ENCODE measurements at places on chromosomes 7 and 10.

DNA sequence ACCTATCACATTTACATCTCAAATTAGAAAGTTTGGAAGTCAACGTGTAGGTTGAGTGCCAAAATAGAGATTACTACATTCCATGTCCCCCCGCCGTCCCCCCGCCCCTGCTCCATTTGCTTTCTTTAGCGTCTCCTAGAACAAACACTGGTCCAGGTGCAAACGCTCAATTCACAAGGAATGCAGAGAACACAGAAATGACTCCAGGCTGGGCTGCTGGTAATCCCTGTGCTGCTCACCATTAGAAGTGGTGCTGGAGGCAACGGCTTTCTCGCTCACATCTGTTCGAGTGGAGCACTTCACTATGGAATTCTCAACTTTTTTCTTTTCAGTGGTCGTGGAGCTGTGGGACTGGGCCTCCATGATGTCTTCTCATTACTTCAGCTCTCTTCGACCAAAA lies 14.1 kb downstream of the GLI3 start:
- no peak for DNase-seq

GRCh38 chr7:47078241-47078640 lies 503.7 kb downstream of the TNS3 start:
- no peak for DNase-seq

DNA sequence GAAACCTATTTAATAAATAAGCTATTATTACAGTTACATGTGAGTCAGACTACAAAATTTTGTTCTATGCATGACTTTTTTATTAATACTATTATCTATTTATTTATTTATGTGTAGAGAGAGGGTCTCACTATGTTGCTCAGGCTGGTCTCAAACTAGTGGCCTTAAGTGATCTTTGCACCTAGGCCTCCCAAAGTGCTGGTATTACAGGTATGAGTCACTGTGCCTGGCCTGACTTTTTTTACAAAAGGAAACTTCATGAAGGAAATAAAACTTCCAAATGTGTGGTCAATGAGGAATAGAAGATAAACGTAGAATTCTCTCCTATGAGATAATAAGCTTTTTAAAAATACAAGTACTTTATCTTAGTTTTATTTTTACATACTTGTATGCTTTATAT lies 19.0 kb downstream of the COL28A1 start:
- no peak for DNase-seq

DNA sequence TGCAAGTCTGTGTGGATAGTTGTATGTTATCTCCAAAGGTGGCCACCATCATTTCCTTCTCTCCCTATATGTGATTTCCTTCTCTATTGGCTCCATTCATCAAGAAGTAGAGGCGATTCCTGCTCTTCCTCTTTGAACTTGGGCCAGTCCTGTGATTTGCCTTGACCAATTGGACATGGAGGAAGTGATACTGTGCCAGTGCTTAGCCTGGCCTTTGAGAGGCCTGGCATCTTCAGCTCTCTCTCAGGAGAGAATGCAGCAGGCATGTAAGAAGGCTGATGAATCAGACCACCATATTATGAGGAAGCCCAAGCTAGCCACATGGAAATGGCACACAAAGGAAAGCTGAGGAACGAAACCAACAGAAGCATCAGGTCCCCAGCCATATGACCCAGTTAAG lies 195.0 kb upstream of the SVIL start:
- no peak for DNase-seq

- DNase-seq, result no peak
Observed at GRCh38 chr10:122981066-122981464, 864 bp downstream of the PSTK start.

GRCh38 chr10:17062955-17063484 lies 66.6 kb downstream of the CUBN start:
- DNase-seq, result no peak

DNA sequence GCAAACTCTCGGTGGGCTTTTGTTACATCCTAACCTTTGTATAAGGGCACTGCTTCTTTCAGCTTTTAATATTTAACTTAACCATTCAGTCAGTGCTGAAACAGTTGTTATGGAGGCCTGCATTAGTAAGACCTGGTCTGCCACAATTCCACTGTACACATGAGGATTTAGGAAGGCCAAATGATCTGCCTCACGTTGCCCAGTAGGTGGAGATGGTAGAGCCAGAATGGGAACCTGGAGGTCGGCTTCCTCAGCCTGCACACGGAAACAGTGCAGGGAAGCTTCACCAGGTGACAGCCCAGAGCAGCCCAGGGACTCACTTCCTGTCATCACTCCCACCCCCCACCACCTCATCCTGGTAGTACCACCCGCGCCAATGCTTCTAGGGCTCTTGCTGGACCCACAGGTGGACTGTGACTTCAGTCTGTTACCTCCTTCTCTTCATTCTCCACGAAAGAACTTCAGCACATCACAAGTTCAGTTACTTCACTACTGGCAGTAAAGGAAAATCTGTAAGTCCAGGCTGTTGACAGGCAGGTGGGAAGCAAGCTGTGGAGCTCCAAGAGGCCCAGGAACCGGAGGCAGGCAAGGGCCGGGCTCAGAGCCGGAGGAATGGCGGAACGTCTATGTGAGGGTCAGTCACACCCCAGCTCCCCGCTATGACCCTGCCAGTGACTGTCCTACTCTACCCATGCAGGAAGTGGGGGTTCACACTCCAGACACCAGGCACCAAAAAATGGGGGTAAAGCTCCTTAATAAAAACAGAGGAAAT lies 480.3 kb upstream of the C7orf33 start:
- no peak for DNase-seq

- DNase-seq, result no peak
Observed at GRCh38 chr7:18117482-18117881, 89.8 kb upstream of the PRPS1L1 start.

- no peak for DNase-seq
Observed at GRCh38 chr10:71729161-71729636, 9.6 kb upstream of the C10orf105 start.

- DNase-seq, result no peak
Observed at GRCh38 chr7:28071570-28071969, 109.0 kb downstream of the JAZF1 start.

DNA sequence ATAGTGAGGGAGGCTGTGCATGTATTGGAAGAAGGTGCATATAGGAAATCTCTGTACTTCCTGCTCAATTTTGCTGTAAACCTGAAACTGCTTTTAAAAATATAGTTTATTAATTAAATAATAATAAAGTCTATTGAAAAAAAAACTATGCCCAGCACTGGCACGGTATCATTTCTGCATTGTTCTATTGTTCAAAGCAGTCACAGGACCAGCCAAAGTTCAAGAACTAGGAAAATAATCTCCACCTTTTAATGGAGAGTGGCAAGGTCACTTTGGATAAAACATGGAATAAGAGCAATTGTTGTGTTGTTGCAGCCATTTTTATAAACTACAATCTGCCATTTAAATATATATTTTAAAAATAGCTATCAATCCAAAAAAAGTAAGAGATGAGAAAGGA lies 24.7 kb downstream of the ASAH2 start:
- no peak for DNase-seq

DNA sequence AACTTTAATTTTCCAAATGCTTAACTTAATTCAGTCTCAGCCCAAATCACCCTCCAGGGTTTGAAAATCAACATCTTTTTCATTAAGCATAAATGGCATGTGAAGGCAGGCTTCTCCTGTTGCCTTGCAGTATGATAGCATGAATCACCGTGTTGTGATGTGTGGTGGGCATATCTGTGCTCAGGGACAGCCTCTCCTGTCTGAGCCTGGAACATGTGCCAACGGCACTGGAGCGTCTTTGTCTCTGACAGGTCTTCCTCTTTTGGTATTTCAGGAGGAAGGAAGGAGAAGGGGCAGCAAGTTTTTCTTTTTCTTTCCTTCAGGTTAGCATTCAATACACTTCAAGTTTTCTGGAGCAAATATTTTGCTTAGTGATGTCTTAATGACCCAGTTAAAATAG lies 57.6 kb downstream of the LRGUK start:
- no peak for DNase-seq

GRCh38 chr7:33392148-33392547 lies 262.8 kb downstream of the BBS9 start:
- no peak for DNase-seq

DNA sequence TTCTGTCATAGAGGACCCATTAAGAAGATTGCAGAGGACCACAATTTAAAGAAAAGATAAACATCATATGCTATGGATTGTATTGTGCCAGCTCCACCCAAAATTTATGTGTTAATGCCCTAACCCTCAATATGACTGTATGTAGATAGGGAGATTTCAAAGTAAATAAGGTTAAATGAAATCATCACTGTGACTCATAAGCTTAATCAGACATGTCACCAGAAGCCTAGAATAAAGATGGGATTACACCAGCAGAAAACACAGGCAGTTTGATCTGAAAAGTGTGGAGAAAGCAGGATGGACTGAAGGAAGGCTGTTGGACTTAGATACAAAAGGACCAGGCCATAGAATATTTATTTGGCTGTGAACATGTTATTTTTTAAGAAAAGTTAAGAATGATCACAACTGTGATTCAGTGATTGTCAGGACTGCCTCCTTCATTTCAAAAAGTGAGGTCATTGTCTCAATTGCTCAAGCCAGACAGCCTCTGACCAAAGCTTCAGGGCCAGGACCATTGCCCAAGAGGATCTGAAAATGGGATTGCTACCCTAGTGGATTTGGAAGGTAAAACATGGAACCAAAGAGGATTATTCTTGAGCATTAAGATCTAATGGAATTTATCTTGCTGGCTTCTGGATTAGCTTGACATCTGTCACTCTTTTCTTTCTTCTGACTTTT lies 270.8 kb upstream of the POM121L12 start:
- DNase-seq, result no peak
